Head of caudate nucleus (tissue), 42 donors: ENCODE measurements at places on chromosomes 16 and 17.

DNA sequence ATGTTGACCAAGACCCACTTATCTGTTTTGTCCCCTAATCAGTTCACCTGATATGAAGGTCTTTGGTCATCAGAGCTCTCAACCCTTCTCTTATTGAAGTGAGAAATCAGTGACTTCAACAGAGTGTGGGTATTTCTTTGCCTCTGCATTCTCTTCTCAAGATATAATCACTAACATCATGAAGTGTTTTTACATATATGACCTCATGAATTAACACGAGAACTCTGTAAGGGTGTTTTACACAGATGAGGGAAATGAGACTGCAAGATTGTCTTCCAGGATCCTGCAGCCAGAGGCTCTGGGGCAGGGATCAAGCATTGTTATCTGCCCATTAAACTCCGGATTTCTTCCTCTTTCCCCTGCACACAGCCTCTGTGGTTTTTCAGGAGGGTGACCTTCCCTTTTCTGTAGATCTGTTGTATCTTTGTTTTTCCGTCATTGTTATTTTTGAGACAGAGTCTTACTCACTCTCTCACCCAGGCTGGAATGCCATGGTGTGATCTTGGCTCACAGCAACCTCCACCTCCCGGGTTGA lies 22.7 kb downstream of the LCMT1 start:
- no peak for DNase-seq

- no peak for DNase-seq
Observed at GRCh38 chr17:32504166-32504990, 17.6 kb downstream of the CDK5R1 start.

- peak; percentile 45 for DNase-seq
Observed at GRCh38 chr17:55420776-55421178, 858 bp downstream of the MMD start.

DNA sequence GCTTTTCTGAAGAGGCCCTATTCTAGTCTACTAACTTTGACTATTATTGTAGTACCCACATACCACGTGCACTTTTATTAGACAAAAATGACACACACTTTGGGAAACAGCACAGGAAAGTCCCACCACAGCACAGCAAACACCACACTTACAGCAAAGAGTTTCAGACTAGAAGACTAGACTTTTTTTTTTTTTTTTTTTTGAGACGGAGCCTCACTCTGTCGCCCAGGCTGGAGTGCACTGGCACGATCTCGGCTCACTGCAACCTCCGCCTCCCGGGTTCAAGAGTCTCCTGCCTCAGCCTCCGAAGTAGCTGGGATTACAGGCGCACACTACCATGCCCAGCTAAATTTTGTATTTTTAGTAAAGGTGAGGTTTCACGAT lies 20.1 kb downstream of the YWHAE start:
- no peak for DNase-seq

DNA sequence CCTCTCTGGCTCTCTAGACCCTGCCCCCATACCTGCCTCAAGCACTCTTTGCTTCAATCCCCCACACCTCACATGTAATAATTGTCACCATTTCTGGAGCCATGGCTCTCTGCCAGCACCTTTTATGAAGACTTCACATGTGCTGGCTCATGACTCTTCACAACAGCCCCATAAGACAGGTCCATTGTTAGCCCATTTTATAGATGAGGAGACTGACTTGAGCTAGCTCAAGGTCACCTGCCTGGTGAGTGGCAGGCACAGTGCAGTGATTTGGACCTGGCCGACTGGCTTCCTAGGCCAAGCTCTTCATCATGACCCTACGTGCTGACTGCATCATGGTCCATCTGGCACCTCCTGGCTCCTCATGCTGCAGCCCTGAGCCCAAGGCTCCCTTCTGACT lies 25.0 kb downstream of the FAM20A start:
- no peak for DNase-seq

GRCh38 chr16:11229906-11230305 lies 26.1 kb downstream of the SOCS1 start:
- DNase-seq = no peak

DNA sequence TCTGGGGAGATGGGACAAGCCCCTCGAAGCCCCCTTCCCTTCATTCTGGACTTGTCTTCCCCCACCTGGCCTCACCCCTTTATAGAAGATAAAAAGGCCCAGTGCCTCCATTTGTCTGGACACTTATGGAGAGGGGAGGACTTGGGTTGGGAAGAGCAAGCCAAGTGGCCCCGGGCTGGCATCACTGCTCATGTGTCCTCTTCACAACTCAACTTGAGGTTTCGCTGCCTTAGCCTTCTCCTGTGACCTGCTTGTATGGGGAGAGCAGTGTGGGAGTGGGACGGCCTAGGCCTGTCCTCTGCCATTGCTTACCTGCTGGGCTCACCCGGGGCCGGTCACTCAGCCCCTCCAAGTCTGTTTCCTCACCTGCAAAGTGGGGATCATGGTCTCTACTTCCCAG lies 1.4 kb downstream of the PAQR4 start:
- no peak for DNase-seq

GRCh38 chr17:80860703-80861417 lies 130.8 kb upstream of the CHMP6 start:
- no peak for DNase-seq

DNA sequence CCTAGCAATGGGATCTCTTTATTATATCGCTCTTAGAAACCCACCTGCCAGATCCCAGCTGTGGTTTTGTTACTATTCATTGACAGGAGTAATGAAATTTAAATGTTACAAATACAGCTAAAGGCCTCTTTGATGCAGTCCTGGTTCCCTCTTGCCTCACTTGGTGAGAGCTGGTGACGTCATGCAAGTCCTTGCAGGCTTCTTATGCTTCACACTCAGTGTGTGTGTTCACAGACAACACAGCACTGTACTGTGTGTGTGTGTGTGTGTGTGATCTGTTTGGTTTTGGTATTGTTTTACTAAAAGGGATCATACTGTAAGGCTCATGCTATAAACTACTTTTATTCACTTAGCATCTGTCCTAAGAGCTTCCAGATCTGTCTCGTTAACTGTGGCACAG lies 75.0 kb downstream of the USP22 start:
- no peak for DNase-seq

DNA sequence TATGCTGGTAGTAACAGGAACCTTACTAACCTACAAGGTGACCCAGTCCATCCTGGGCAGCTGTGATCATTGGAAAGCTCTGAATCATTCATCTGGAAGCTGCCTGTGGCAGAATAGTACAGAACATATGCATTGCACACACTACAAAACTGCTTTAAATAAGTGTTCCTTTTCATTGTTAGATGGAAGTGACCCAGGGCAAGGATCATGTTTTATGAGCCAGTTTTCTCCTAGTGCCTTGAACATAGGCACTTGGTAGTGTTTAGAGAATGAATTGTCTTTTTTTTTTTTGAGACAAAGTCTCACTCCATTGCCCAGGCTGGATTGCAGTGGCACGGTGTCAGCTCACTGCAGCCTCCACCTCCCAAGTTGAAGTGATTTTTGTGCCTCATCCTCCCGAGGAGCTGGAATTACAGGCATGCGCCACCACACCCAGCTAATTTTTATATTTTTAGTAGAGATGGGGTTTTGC lies 55.4 kb downstream of the TENT4B start:
- no peak for DNase-seq
